ENCODE measurements at places on chromosomes 7 and 10.
A peak's percentile ranks its signal among the peaks of the same experiment; 100 is the strongest.

GRCh38 chr10:104120903-104121484 lies 977 bp upstream of the SFR1 start:
- peak; percentile 67 for DNase-seq

GRCh38 chr7:111803015-111803758 lies 240.9 kb upstream of the IMMP2L start:
- DNase-seq, result no peak

DNA sequence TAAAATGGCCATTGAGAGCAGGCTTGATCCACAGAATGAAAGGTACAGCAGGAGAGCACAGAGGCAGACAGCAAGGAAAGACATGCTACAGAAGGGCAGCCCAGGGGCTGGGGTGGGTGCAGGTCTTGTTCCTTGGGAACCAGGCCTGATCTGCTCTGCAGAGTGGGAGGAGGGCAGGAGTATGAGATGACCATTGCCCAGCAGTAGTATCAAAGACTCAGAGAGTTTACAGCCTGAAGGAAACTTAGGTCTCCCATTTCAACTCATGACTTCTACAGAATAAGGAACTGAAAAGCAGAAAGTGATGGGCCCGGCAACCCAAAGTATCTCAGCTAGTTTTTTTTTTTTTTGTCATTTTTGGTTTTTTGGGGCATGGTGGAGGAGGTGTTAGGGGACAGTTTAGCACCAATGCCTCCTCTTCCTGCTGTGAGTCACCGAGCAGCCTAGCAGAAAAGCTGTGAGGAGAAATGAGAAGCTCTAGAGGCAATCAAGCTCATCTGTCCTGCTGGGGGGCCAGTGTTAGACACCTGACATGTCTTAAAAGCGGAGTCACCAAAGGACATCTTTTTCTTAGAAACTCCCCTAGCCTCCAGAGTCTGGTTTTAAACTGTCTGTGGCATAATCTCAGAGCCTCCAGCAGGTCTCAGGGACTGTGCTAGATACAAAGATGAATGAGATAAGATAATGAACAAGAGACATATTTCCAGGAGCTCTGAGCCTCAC lies 34.3 kb upstream of the HERPUD2 start:
- DNase-seq, result no peak

- no peak for DNase-seq
Measured at GRCh38 chr10:79380946-79381721, 33.9 kb downstream of the PPIF start.

GRCh38 chr10:10629512-10629911 lies 388.2 kb upstream of the CELF2 start:
- DNase-seq, result no peak

GRCh38 chr7:16271355-16271915 lies 149.9 kb downstream of the CRPPA start:
- no peak for DNase-seq

DNA sequence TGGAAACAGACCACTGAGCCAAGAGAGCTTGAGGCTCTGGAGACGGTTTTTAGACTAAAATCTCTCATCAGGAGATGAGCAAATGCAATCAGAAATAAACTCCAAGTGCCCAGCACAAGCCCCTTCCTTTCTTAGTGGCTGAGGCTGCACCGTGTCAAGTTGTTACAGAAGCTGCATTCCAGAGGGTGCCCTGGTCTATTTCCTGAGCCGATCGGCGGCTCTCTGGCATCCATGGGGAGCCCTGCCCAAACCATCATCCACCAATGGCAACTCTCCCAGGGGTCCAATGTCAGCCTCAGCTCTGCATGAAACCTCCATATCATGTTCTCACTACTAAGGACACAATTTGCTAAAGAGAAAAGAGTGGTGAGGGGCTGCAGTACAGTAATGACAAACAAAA lies 89.6 kb downstream of the SVIL start:
- no peak for DNase-seq

GRCh38 chr7:127390186-127390816 lies 2.2 kb downstream of the ZNF800 start:
- no peak for DNase-seq

GRCh38 chr10:102997998-102998397 lies 79.9 kb downstream of the CNNM2 start:
- DNase-seq, result no peak

- no peak for DNase-seq
Measured at GRCh38 chr7:40329601-40330153, 194.9 kb downstream of the SUGCT start.

Measured in activated CD4-positive, CD25-positive, alpha-beta regulatory T cell (primary cell).